Femur (tissue), 1 donor: ENCODE measurements at places on chromosomes 11 and 22.
A peak's percentile ranks its signal among the peaks of the same experiment; 100 is the strongest.

- DNase-seq, result no peak
Observed at GRCh38 chr11:34203377-34203871, 98.0 kb downstream of the NAT10 start.

- no peak for DNase-seq
Observed at GRCh38 chr11:84290647-84291046, 1004.5 kb upstream of the CCDC90B start.

DNA sequence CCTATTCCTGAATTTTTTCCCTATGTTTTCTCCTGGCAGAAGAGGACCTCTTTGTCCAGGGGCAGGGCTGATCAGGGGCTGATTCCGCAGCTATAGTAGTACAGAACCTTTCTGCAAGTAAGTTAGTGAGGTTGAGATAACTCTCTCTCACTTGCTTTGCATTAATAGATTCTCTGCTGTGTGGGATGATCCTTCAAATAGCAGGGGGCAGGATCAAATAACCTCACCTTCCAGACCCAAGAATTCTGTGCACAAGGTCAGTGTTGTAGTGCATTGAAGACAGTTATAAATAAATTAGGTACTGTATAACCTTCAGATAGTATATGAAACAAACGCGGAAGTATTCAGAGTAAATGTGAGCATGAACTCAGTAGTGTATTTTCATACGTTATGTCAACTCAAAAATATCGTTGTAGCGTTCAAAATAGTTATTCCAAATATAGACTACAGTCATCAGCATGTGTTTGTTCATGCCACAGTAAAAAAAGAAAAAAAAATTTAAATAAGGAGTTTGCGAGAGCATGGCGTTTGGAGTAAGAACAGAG, 278 bp downstream of the MMP26 start:
- DNase-seq, result no peak

DNA sequence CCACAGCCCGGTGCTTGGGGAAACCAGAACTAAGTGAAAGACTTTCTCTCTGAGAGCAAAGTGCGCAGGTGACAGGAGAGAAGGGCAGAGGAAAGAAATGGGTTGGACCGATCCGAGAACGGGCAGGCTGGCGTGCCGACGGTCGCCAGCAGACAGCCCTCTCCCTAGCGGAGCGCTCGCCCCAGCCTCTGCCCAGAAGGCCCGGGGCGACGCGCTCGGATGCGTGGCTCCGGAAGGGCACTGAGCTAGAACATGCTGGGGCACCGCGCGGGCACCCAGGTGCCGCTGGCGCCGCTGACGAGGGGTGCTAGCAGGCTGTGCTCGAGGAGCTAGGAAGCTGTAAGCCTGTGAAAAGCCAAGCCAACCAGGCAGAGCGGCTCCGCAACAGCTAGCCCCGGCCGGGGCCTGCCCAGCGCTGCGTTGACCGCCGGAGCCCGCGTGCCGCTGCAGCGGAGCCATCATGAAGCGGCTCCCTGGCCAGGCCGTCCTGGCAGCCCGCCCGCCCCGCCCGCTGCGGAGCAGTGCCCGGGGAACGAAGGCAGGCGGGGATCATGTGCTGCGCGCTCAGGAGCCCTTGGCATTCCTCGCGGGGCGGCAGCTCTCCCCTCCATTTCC, 22.1 kb upstream of the RRAS2 start:
- DNase-seq, result peak; percentile 70

GRCh38 chr11:92342034-92342720, 117.6 kb downstream of the FAT3 start:
- no peak for DNase-seq

DNA sequence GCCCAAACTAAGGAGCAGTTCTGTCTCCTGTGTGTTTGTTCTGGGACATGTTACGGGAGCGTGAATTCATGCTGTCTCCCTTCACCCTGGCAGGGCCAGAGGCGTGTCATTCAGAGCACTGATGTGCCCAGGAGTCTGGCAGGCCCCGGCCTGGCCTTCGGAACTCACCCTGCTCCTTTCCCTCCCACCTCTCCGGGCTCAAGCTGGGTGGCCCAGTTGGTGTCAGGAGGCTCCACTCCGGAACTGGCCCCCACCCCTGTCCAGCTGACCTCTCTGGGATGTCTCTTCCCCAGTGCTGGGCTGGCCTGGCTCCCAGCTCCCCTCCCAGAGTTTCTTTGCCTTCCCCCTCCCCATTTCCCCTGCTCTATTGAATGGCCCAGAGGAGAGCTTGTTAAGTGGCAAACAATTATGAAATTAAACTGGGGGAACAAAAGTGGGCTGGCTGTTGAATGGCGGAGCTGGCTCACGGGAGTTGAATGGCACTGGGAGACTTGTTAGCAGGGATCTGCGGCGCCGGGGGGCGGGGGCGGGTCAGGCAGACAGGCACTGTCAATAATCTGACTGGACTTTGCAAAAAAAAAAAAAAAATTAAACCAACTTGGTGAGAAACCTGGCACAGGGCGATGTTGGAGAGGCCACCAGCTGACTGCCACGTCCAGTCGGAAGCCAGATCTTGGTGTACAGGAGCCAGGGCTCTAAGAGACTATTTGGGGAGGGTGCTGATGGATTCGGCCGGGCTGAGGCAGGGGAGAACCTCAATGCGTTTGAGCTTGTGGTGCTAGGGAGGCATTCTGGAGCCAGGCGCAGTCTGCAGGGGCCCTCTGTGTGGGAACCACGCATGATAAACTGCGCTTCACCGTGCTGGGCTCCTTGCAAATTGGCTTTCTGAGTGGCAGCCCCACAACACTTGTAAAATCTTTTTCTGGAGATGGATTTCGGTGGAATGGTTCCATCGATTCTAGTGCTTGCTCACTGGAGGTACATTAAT, 1.3 kb downstream of the MPPED1 start:
- DNase-seq, result no peak

- no peak for DNase-seq
Observed at GRCh38 chr22:47393191-47393590, 630.7 kb downstream of the TBC1D22A start.

DNA sequence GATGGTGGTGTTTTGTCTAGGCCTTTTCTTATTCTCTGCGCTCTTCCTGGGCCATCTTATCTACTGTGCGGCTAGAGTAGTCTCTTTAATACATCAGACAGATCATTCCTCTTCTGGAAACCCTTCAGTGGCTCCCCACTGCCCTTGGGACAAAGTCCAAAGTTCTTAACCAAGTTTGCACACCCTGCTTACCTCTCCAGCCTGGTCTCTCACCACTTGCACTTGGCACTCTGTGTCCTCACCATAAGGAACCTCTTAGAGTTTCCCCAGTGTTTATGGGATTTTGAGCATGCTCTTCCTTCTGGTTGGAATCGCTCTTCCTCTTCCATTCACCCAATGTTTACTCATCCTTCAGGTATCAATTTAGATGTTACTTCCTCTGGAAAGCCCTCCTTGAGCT, 5.2 kb upstream of the SPTBN2 start:
- DNase-seq, result no peak

GRCh38 chr11:1399386-1400316, 9.9 kb downstream of the BRSK2 start:
- DNase-seq, result no peak

DNA sequence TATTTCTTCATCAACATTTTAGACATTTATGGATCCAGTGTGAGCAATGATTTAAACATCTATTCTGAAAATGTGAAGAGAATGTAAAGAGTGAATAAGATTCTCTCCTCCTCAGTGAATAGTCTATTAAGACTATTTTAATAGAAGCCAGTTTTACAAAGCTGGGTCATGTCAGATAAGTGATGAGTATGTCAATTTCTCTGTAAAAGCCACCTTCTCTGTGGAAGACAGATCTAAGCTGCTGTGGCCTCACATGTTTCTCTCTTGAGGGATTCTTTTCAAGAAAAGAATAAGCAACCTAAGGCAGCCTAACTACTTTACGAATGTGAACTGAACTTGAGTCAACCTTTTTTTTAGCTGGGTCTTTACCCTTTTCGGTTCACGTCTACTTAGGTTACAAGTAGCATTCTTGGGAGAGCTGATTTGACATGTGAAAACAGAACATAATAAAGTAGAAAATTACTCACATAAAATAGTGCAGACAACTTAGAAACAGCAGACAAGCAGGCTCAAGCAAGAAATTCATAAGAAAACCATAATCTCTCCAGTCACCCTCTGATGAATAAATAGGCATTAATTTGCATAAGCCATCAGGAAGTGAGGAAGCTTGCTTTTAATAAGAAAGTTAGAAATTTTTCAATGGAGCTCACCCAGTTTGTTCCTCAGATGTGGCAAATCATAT, 9.9 kb downstream of the CTSC start:
- DNase-seq, result no peak

- no peak for DNase-seq
Observed at GRCh38 chr11:134980819-134981710, 569.0 kb upstream of the B3GAT1 start.

GRCh38 chr11:125091247-125091876, 20.1 kb downstream of the TMEM218 start:
- peak; percentile 77 for DNase-seq

- peak; percentile 44 for DNase-seq
Observed at GRCh38 chr22:20000246-20001081, 16.2 kb downstream of the ARVCF start.

GRCh38 chr11:2192435-2192834, 20.8 kb upstream of the TH start:
- no peak for DNase-seq

DNA sequence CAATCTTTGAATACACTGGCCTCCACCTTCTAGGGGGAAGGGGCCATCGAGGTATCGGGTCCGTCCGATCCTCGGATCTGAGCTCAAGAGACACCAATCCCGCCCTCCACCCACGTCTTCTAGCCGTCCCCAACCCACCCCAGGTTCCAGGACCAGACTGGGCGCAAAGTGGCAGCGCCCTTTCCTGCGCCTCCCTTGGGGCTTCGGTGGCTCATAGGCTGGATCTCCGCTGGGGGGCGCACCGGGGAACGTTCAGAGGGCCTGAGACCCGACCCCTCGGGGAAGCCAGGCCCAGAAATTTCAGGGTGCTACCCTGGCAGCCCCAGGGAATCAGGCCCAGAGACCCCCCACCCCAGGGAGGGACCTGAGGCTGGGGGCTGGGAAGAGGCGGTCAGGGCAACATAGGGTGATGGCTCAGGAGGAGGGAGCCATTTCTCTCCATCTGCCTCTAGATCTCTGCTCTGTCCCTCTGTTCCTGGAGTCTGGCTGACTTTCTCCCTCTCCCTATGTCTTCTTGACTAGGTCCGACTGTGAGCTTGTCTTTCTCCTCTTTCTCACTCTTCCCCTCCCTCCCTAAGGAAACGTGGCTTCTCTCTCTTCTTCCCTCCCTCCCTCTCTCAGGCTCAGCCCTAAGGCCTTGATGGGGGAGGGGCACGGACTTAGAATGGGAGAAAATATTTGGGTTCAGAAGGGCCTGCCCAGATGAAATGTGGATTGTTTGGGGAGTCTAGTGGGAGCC, 1.1 kb downstream of the CREB3L1 start:
- DNase-seq, result peak; percentile 72

GRCh38 chr22:44482776-44483175, 15.3 kb downstream of the RTL6 start:
- no peak for DNase-seq

DNA sequence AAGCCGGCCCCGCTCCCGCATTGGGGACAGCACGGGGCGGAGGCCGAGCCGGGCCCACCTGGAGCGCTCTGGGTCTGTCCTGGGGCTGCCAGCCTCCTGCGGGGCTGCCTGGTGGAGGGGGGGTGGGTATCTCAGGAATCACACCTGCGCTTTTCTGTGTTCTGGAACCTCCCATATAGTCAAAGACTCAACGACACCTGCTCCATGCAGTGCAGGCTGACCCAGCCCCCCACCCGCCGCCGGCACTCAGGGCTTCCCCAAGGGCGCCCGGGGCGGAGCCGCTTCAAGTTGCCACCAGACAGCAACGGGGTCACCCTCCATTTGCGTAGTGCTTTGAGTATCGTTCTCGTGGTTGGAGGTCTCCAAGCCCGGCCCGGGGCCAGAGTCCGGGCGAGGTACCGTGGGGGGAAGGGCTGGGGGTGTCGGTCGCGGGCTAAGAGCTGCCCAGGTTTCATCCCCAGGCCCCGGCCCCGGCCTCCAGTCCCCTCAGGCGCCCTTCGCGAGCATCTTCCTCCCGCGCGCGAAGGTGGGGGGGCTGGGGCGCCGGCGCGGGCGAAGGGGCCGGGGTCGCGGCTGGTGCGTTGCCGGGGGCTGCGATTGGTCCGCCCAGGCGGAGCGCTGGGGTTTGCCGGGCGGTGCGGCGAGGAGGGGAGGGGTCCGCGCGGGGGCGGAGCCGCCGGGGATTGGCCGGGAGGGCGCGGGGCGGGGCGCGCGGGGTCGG, 6.6 kb downstream of the TSPAN4 start:
- DNase-seq, result peak; percentile 77

DNA sequence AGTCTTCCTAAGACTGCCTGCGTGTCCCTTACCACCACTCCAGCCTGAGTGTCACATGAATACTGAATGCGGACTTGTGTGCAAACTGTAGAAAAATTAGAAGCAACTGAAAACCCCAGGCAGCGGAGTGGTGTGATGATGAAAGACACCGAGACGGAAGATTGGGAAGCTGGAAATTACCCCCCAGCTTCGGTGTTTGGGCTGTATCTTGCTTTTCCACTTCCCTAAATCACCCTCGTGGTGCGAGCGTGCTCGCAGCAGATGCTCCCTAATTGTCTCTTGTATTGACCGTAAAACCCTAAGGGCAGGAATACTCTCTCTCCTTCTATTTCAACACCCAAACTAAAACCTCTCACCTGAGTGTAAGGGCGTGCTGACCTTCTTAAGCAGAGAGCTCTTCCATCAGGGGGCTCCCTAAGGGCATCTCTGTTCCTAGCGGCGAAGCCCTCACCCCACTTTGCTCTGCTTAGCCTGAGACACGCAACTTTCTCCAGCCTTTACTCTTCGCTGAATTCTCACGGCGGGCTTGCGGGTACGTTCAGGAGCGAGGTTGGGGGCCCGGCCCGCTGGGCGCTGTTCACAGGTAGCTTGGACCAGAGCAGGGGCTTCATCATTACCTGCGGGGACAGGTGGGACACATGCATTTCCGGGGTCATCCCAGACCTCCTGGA, 62.4 kb downstream of the CRYBB2 start:
- DNase-seq, result no peak

DNA sequence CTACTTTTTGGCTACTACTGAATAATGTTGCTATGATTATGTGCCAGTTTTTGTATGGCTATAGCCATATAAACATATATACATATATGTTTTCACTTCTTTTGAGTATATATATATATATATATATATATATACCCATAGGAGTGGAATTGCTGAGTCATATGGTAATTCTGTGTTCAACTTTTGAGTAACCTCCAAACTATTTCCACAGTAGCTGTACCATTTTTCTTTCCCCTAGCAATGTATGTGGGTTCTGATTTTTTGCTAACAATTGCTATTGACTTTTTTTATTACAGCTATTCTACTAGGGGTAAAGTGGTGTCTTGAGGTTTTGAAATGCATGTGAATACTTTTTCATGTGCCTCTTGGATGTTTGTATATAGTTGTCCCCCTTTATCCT, 30.4 kb downstream of the CBL start:
- DNase-seq, result no peak
